Left renal cortex interstitium (tissue), 4 donors: ENCODE measurements at places on chromosomes 5 and 9.

GRCh38 chr5:35356725-35357124 lies 126.4 kb upstream of the PRLR start:
- no peak for DNase-seq

DNA sequence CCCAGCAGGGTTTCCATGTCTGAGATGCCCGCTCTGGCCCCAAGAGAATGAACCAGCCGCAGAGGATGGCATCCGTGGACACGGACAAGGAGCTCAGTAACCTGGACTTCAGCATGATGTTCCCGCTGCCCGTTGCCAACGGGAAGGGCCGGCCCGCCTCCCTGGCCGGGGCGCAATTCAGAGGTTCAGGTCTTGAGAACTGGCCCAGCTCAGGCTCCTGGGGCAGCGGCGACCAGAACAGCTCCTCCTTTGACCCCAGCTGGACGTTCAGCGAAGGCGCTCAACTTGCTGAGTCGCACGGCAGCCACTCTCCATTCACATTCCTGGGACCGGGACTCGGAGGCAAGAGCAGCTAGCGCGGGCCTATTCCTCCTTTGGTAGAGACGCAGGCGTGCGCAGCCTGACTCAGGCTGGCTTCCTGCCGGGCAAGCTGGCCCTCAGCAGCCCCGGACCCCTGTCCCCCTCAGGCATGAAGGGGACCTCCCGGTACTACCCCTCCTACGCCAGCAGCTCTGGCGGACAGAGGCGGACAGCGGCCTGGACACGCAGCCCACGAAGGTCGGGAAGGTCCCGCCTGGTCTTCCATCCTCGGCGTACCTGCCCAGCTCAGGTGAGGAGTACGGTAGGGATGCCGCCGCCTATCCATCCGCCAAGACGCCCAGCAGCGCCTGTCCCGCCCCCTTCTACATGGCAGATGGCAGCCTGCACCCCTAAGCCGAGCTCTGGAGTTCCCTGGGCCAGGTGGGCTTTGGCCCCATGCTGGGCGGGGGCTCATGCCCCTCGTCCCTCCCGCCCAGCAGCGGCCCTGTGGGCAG lies 74.4 kb downstream of the INSL6 start:
- no peak for DNase-seq

DNA sequence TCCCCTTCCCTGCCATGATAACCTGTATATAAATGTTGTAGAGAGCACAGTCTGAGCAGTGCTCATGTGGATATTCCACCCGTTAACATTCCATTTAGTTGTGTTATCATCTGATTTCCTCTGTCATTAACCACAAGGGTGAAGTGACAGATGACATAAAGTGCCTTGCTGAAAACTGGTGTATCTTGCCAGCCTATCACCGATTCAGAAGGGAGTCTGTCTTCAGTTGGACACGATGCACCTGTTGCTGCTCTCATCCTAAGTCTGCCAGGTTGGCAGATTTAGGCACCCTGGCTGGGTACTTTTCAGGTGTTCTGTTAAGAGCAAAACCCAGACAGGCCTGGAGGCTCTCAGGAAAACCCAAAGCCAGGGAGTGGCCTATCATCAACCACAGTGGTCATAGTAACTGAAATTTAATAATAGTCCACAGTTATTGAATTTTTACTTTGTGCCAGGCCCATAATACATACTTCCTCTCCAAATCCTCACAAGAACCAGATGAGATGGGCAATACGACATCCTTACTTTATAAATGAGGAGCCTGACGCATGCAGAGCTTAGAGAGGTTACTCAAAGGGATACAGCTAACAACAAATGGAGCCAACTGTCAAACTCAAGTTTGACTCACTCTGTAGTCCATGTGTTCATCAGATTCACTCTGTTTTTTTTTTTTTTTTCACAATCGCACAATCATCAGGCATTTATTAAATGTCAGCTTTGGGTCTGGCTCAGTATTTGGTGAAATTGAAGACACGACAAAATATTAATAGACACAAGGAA lies 100.7 kb upstream of the SPRY4 start:
- no peak for DNase-seq

DNA sequence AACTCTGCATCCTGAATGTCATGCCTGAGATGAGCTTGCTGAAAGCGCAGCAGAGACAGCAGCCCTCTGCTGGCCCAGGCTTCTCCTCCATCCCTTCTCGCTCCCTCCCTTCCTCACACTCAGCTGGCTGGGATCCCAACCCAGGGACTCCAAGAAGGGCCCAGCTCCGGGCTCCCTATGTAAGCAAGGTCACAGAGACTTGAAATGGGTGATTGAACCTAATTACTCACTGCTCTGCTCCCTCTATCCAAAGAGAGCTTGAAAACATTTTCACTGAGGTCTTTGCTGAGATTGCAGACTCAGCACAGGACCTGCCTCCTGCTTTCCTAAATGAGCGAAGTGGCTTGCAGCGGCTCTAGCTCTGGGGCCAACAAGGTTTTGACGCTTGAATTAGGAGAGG lies 42.8 kb downstream of the RAPGEF1 start:
- peak; percentile 59 for DNase-seq
